Adrenal gland (tissue), 19 donors: ENCODE measurements at places on chromosomes 7 and 10. TPM values are rescaled to one million over a fixed set of nuclear protein-coding genes. Genes with fewer than 3 reads are reported as not detected.

TMEM270 gene
- not detected for polyA plus RNA-seq

AKR1E2 gene
- polyA plus RNA-seq, result 0.95 TPM

SLC29A3 gene
- polyA plus RNA-seq, result 3.1 TPM

CPA2 gene
- 0.15 TPM for polyA plus RNA-seq

RBM48 gene
- polyA plus RNA-seq, result 18.0 TPM

ANKRD61 gene
- 0.35 TPM for polyA plus RNA-seq

BHLHA15 gene
- 0.57 TPM for polyA plus RNA-seq

GRIFIN gene
- not detected for polyA plus RNA-seq

NRCAM gene
- 71.6 TPM for polyA plus RNA-seq

HOXA9 gene
- 26.7 TPM for polyA plus RNA-seq

CRHR2 gene
- not detected for polyA plus RNA-seq

NUTM2A gene
- polyA plus RNA-seq, result 1.4 TPM

SLC26A3 gene
- not detected for polyA plus RNA-seq

TCAF2 gene
- 1.1 TPM for polyA plus RNA-seq

FAM25C gene
- polyA plus RNA-seq, result not detected

LRRTM3 gene
- 4.4 TPM for polyA plus RNA-seq

AZGP1 gene
- 3.9 TPM for polyA plus RNA-seq

GRID1 gene
- polyA plus RNA-seq, result 5.6 TPM
